Fibroblast of skin of scalp (primary cell): ENCODE measurements at places on chromosomes 1 and 21.
A peak's percentile ranks its signal among the peaks of the same experiment; 100 is the strongest.

GRCh38 chr1:84772428-84772943, 82.2 kb upstream of the SSX2IP start:
- peak; percentile 75 for DNase-seq

GRCh38 chr21:18114810-18115209, 129.8 kb upstream of the CHODL start:
- no peak for DNase-seq

GRCh38 chr21:14244911-14245310, 29.0 kb downstream of the RBM11 start:
- DNase-seq = no peak

- no peak for DNase-seq
These were observed 29.8 kb downstream of the SLC30A1 start for GRCh38 chr1:211549092-211549711.

GRCh38 chr1:229106526-229107125, 164.3 kb upstream of the RAB4A start:
- no peak for DNase-seq

DNA sequence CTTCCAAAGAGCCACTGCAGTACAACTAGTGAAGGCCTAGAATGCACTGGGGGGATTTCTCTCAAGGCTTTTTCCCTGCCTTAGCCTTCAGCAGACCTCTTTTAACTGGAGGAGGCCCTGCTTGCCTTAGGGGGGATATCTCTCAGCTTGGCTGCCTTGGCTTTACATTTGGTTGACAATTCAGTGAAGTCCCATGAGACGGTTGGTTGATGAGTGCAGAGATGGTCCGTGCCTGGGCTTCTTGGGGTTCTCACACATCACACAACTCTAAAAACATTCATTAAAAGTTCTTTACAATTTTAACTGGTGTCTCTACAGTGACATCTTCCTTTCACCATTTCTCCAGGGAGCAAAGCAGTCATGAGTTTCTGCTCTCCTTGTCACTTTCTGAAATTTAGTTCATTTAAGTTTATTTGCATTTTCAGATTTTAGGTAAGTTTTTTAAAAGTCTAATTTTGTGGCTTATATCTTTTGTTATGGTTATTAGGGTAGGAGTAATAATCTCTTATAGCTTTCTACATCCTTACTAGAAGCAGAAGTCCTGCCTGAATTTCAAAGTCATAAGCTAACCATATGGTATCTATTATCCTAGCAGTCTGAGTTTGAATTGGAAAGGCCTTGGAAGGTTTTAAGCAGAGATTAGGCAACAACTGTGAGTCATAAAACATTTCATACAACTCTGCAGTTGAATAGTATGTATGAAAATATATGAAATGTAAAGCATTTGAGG, 487.6 kb downstream of the DPYD start:
- DNase-seq = peak; percentile 92

DNA sequence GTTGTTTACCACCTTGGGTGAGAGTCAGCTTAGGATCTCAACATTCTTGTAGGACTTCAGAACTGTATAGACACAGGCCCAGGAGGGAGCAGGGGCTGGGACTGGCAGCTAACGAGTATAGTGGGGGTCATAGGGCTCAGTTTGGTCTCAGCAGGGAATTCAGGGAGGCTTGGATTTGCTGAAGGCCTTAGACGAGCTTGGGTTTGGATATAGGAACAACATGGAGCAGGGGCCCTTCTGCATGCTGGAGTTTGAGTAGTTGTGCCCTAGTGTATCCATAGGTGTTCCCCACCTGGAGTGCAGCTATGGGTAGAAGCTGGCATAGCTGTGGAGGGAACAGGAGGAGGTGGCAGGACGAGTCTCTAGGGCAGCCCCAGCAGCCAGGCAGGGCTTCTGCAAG, 63.4 kb upstream of the MAP1LC3C start:
- DNase-seq = no peak

DNA sequence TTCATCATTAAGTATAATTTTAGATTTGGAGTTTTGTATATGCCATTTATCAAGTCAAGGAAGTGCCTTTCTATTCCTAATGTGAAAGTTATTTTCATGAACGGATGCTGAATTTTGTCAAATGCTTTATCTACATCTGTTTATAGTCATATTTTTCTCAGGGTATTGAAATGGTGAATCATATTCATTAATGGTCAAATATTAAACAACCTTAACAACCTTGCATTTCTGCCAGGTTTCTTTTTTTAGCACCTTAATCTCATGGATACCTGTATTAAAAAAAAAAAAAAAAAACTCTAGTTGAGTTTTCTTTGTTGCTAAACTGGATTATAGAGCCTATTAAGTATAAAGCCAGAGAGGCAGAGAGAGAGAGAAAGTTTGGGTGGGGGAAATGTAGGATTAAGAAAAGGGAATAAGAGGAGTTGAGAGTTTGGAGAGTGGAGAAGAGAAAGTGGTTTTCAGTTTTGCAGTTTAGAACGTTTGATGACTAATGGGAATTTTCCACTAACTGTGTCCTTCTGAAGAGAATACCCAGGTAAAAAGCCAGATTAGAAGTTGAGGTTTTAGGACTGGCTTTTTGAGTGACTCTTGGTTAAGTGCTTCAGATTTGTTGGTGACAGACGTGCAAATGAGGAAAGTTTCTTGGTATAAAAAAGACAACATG, 305.0 kb downstream of the HLX start:
- DNase-seq = no peak

DNA sequence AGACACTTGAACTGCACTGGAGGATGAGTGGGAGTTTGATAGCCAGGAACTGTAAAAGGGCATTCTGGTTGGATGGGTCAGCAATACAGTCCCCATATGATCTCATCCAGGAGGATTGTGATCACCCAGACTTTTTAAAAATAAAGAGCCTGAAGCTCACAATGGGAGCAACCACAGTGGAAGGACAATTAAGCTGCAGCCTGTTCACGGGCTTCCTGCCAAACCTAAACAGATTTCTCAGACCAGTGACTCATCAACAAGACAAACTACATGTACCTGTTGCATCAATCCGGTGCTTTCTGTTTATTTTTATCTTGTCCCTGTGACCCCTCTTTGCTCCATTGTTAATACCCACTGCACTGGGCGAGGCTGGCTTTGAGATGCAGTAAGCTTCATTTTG, 52.3 kb downstream of the PAPPA2 start:
- DNase-seq = peak; percentile 60

DNA sequence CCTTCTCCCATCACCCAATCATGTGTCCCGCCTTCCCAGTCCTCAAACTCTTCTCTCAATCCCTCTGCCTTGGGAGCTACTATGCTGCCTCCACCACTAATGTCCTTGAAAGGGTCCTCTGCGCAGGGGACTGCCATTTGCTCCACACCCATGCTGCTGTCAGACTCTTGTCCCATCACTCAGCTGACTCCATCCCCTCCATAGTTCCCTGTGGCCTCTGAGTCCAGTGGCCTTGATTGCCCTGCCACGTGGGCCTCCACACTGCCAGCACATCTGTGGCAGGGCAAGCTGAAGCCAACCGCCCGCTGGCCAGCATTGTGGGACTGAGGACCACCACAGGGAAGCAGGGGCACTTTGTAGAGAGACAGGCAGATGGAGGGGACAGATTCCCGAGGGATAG, 1.3 kb upstream of the TNNT2 start:
- DNase-seq = no peak
